ENCODE measurements at places on chromosomes 2 and 18.

DNA sequence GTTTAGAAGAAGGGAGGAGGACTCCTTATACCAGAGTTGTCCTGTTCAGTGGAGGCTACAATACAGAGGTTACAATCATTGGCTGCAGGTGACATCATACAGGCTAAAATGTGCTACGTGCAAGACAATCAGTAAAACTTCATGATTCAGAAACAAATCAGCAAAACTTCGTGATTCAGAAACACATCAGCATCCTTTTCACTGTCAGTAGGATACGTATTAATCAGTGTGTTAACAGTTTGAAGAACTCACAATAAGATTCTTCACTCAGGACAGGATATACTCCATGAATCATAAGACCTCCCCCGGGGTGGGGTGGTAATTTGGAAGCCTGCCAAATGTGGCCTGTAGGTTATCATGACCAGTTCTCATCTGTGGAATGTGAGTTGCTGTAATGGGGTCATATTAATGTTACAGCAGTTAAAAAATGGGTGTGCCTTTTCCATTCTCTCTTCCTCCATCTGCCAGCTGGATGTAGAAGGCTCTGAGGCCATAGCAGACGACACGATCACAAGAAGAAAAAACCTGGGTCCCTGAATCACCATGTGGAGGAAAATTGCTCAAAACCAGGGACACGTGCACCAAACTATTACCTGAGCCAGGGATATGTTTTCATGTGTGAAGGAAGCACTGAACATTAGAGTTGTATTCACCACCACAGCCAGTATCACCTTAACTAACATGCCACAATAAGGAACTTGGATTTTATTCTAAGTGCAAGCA lies 134.8 kb upstream of the CREB1 start:
- peak; percentile 100 for DNase-seq

GRCh38 chr18:56789004-56789888 lies 138.1 kb downstream of the WDR7 start:
- DNase-seq: peak; percentile 51

GRCh38 chr2:32427672-32428610 lies 71.1 kb downstream of the BIRC6 start:
- DNase-seq: no peak

DNA sequence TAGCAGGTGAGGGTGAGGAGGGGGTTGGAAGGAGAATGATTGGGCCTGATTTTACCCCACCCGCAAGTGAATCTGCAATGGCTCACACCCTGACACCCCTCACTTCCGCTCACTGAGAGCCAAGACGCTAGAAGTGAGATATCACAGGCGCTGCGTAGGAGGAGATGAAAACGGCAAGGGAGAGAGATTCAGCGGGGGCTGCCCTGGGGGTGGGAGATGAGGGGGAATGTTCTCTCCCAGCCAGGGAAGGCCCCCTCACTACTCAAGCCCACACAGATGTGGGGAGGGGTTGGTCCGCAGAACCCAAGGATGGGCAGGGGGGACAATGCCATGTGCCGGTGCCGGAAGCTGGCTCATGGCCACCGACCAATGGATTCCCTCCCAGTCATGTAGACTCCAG lies 32.9 kb downstream of the LOXHD1 start:
- no peak for DNase-seq

- DNase-seq: peak; percentile 28
These were observed 877 bp downstream of the INHBB start for GRCh38 chr2:120346667-120347358.

DNA sequence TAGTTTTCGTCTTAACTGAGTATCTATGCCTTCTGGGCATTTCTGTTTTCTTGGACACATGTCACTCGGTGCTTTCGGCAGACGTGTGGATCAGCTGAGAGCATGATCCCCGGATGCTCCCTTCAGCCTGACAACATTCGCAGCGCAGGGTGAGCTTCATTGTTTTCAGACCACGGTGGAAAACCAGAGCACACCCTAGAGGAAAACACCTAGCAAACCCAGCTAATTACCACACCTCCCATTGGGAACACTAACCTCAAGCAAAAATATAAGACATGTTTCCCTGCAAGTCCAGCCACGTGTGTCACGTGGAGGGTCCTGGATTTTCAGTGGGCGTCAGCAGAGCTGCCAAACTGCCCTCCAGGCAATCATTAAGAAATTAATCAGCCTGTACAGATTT lies 31.0 kb downstream of the ANKRD29 start:
- DNase-seq: no peak

DNA sequence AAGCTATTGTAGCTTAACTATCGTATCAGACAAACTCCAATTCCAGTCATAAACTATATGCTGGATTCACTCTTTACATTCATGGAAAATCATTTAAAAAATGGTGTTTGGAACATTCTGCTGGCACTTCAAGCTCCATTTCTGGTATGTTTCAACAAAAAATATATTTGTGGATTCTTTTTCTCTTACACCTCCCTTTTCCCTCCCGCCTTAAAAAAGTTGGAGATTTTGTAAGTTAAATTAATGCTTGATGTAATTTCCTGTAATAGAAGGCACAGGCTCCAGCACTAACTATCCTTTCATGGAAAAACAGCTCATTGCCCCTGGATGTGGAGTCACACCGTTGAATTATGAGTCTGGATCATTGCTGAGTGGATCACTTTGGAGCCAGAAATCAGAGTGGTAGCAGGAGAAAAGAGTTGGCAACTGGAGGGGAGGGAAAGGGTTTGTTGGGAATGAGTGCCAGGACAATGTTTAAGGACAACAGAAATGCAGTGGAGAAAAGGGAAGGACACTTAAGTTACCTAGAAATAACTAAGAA lies 102.8 kb downstream of the ICOS start:
- DNase-seq: no peak

DNA sequence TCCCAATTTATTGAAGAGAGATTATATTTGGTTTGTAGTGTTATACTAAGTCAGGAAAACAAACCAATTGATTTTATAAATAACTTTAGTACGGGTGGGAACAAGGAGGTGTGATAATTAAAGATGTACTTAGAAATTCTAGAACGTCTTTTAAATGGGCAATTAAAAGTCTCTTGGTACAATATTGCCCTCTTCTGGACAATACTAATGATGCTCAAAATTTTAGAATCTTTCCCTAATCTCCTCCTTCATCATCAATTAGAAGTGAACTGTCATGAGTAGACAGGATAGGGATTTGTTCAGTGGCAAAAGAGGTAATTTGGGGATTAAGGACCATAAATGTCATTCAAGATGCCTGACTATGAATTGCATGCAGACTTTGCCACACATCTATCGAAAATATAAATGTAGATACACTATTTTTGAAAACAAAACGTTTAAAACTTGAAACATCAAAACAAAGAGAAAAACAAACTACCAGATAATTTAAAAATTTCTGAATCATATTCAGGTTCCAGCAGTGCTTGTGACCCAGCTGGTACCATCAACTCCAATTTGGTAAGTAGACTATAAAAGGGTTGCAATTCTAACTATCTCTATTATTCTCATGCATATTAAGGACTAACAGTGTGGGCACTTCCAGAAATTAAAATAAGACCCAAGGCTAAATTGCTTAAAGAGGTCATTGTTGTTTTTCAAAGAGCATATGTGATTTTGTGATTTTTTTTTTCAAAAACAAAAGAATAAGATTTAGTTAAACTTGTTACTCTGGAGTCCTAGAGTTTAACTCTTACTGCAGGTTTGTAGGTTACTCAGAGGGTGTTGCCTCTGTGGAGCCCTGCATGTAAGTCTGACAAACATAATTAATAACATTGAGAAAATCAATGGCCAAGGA lies 123.5 kb downstream of the LAMA3 start:
- DNase-seq: no peak

- DNase-seq: no peak
These were observed 89.8 kb downstream of the ARHGAP28 start for GRCh38 chr18:6819332-6819731.

- DNase-seq: no peak
These were observed 10.2 kb downstream of the SP110 start for GRCh38 chr2:230209422-230210051.

DNA sequence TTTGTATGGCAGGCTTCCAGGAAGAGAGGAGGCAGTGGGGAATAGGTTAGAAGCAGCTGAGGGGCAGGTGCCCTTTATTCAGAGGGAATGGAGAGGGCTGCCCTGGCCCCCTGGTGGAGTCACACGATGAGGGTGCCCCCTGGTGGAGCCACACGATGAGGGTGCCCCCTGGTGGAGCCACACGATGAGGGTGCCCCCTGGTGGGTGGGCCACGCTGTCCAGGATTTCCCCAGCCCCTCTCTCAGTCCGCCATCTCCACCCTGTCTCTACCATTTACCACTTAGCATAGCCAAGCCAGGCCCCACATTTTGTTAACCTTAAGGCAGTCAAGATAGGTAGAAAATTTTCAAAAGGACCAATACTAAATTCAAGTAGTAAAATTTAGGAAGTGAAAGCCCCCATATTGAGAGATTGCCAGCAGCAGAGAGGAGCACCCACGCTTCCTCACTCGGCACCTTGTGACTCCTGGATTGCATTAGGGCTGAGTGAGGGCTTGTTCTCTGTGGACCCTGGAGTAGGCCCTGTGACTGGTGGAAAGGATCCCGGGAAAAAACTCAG lies 10.4 kb upstream of the FAM228A start:
- DNase-seq: peak; percentile 1

GRCh38 chr2:106719222-106719621 lies 166.7 kb downstream of the ST6GAL2 start:
- DNase-seq: no peak

- no peak for DNase-seq
These were observed 91.3 kb downstream of the TLK1 start for GRCh38 chr2:171069286-171069956.
